Muscle of arm (tissue), 14 donors: ENCODE measurements at places on chromosomes 2 and 18. TPM values are rescaled to one million over a fixed set of nuclear protein-coding genes. Genes with fewer than 3 reads are reported as not detected.

Gene FER1L5
- polyA plus RNA-seq = 0.52 TPM

Gene SERPINB12
- not detected for polyA plus RNA-seq

DNA sequence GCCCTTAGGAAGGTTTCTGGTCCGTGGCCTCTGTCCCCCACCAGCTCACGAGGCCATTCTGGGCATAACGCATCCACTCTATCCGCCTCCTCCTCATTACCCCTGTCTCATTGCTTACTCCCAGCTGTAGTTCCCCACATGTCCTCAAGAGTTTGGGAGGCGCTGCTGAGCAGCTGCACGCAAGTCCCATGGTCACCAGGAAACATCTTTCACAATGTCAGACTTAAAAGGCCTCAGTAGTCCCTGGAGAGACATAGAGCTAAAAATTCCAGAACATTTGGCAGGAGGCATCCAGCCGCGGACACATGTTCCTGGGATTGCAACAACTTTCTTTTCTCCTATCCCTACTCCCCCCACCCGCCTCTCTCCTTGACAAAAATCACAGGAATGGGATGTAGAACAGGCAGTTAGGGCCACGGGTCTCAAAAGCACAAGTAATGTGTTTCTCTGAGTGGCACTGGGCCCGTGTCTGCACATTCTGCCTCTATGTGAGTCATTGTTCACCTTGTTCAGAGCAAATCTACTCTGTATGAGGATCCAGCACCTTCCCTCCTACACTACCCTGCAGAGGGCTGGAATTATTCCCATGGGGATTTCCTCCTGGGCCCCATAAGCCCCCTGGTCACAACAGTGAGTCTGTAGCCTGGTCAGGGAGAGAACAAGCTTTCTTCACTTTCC lies 8.1 kb downstream of the LBH start:
- DNase-seq = peak; percentile 87

- DNase-seq = no peak
These were observed 225.8 kb upstream of the SIX3 start for GRCh38 chr2:44715671-44716081.

GRCh38 chr2:226352941-226353560 lies 446.6 kb downstream of the IRS1 start:
- peak; percentile 12 for DNase-seq

GRCh38 chr2:11430729-11431128 lies 35.2 kb downstream of the E2F6 start:
- DNase-seq = no peak

- no peak for DNase-seq
These were observed 403.9 kb upstream of the FANCL start for GRCh38 chr2:58645017-58645416.

- DNase-seq = no peak
These were observed 6.7 kb downstream of the CHMP3 start for GRCh38 chr2:86556508-86556907.

DNA sequence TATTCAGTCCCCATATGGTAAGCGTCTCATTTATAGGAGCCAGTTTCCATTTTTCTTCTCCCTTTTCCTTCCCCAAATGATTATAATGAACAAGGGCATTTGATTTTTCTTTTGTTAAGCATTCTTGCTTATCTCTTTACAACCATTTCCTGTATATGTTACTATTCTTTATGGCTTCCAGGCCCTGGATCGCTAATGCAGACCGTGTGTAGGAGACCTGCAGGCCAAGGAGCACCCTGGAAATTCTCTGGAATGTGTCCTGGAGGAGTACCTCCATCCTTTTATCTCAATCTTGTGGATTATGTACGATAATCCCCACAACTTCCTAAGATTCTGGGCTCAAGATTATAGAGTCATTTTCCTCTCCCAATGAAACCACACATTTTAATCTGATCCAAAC lies 439.6 kb upstream of the MMADHC start:
- no peak for DNase-seq

- DNase-seq = peak; percentile 61
These were observed 281.6 kb upstream of the STON1 start for GRCh38 chr2:48248251-48248933.

GRCh38 chr2:119293254-119293653 lies 69.6 kb downstream of the STEAP3 start:
- no peak for DNase-seq

GRCh38 chr2:58101500-58101899 lies 54.9 kb downstream of the VRK2 start:
- DNase-seq = no peak
